Mucosa of descending colon (tissue), 3 donors: ENCODE measurements at places on chromosomes 3 and 15. TPM values are rescaled to one million over a fixed set of nuclear protein-coding genes. Genes with fewer than 3 reads are reported as not detected.

GRCh38 chr3:117567906-117568305 is 858.3 kb downstream of the TUSC7 start:
- no peak for DNase-seq

GRCh38 chr3:121467085-121467484 is 78.7 kb downstream of the POLQ start:
- no peak for DNase-seq

The GOLGA6L1 gene
- total RNA-seq, result not detected

The GUCA1C gene
- not detected for total RNA-seq

- no peak for DNase-seq
These were observed 202.0 kb downstream of the UBE2E2 start for GRCh38 chr3:23405081-23405480.

The WDR72 gene
- total RNA-seq, result 0.52 TPM

- DNase-seq, result no peak
These were observed 5.7 kb downstream of the ADAMTS17 start for GRCh38 chr15:100336061-100336460.
